ENCODE measurements at places on chromosomes 7 and 10.
A peak's percentile ranks its signal among the peaks of the same experiment; 100 is the strongest.

- H3K36me3 ChIP-seq = no peaks in the 10 kb centered on the region
- peak; percentile 18 for DNase-seq
- no peaks in the 10 kb centered on the region for H3K27me3 ChIP-seq
- peak overlapping the region; percentile 37 for H3K27ac ChIP-seq
- no peaks in the 10 kb centered on the region for H3K4me1 ChIP-seq
Observed at GRCh38 chr7:157555313-157555712, 218.5 kb downstream of the DNAJB6 start.

- no peak overlapping the region for H3K27ac ChIP-seq
- H3K36me3 ChIP-seq = no peaks in the 10 kb centered on the region
- H3K27me3 ChIP-seq = no peaks in the 10 kb centered on the region
- H3K4me1 ChIP-seq = no peaks in the 10 kb centered on the region
- no peak for DNase-seq
Observed at GRCh38 chr7:54781134-54781920, 22.3 kb upstream of the SEC61G start.

GRCh38 chr7:151900591-151900985 is 23.7 kb upstream of the PRKAG2 start:
- H3K4me3 ChIP-seq = no peak overlapping the region
- no peaks in the 10 kb centered on the region for H3K4me1 ChIP-seq
- no peaks in the 10 kb centered on the region for H3K36me3 ChIP-seq
- H3K27me3 ChIP-seq = no peaks in the 10 kb centered on the region

DNA sequence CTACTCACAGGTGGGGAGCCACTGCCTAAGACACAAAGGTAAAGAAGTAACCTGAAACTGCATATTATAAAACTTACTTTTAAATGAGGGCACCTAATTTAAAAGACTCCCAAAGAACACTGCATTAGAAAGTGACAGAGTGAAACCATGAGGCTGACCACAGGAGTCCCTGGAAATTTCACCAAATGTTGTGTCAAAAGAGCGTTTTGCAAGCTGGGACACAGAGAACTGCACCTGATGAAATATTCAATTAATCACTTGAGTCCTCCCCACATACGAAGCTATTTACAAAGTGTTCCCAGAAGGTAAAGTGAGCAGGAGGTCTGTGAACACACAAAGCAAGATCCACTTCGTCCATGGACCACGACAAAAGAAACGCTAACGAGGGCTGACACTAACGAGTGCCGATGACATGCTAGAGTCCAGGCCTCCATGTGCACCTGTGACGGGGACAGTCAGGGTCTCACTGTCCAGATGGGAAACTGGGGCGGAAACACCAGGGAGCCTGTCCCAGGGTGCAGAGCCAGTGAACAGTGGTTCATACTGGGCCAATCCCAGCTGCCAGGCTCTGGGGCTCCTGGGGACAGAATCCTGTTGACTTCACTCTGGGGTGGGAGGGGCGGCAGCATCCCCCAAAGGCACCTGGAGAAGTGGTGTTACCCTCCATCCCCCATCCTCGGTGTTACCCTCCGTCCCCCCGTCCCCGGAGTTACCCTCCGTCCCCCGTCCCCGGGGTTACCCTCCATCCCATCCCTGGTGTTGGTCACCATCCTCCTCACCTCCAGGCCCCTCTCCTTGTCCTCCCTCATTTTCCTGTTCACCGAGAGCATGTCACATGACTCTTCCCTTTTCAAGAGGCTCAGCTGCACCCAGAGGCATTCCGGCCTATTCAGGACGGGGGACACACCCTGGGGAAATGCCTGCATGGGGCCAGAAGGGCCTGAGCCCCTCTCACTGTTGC is 63.4 kb downstream of the DIP2C start:
- peaks cover 9% of the 10 kb centered on the region for H3K27me3 ChIP-seq
- H3K4me3 ChIP-seq = no peak overlapping the region
- no peaks in the 10 kb centered on the region for H3K36me3 ChIP-seq
- H3K4me1 ChIP-seq = peaks cover 9% of the 10 kb centered on the region
- DNase-seq = no peak

DNA sequence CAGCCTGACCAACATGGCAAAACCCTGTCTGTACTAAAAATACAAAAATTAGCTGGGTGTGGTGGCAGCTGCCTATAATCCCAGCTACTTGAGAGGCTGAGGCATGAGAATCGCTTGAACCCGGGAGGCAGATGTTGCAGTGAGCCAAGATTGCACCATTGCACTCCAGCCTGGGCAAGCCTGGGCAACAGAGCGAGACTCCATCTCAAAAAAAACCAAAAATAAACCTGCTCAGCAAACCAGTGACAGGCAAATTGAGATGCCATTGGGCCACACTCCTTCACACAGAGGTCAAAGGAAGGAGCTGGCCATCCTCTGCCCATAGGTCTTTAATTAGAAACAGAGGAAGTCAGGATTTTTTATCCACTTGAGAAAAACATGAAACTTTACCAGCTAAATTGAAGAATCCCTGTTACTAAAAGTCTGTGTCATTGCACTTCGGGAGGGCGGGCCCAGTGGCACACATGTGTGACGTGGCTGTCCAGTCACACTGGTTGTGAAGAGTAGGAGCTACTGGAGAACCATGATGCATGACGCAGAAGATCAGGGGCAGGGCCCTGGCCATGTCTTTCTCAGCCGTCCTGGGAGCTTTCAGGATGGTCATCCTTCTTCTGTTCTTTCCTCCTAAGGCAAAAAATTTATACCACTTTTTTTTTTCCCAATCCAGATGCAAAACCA is 118.3 kb upstream of the ZNF438 start:
- H3K4me3 ChIP-seq = no peak overlapping the region
- peaks cover 3% of the 10 kb centered on the region for H3K4me1 ChIP-seq
- no peaks in the 10 kb centered on the region for H3K36me3 ChIP-seq
- DNase-seq = no peak

DNA sequence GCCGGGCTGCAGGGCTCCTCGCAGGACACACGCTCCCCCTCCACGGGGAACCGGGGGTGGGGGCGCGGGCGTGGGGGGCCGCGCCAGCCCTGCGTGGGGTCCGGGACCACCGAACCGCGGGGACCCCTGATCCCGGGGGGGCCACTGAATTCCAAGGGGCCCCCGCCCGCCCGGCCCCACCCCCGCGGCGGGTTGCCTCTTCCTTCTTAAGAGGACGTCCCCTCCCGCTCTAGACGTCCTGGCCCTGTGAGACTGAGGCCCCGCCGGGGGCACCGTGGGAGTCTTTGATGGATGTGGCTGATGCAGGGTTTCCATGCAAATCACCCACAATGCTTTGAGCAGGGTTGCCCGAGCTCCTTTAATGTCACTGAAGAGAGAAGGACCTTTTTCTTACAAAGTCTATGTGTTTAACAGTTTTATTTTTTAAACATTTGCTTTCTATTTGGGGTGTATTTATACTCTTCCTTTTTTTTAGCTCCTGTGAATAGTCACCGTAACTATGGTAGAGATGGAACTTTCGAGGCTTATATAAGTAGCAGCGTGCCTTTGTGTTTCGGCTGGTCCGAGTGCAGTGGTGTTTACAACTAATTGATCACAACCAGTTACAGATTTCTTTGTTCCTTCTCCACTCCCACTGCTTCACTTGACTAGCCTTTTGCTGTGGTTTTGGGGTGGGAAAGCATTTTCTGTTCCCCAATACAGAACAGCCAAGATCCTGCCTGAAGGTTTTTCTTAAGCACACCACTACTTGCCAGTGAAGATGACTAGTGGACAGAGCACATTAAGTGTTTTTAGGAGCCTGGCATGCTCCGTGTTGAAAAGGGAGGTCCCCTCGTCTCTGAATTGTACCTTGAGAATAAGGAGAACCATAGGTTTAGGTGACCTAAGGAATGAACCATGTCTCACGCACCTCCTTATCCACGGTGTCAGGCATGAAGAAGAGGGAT is 44.8 kb downstream of the PDIA4 start:
- H3K4me1 ChIP-seq = peaks cover 35% of the 10 kb centered on the region
- peaks cover 7% of the 10 kb centered on the region for H3K27me3 ChIP-seq
- peak; percentile 54 for DNase-seq
- peak overlapping the region; percentile 68 for H3K4me3 ChIP-seq
- H3K36me3 ChIP-seq = no peaks in the 10 kb centered on the region

DNA sequence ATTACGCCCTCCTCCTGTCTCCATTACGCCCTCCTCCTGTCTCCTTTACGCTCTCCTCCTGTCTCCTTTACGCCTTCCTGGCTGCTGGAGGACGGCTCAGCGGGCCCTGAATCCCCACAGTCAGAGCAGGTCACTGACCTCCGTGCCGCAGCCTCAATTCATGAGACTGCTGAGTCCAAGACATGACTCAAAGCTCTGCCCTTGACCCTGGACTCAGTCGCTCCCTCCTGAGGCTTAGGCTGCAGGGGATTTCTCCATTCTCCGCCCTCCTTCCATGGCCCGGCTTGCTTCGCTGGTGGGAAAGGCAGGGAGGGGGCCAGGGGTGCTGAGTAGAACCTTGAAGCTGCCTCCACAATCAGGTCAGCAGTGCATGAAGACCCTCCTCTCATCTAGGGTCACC is 21.0 kb upstream of the FOXL3 start:
- H3K27ac ChIP-seq = no peak overlapping the region
- H3K27me3 ChIP-seq = no peaks in the 10 kb centered on the region
- H3K4me3 ChIP-seq = no peak overlapping the region

DNA sequence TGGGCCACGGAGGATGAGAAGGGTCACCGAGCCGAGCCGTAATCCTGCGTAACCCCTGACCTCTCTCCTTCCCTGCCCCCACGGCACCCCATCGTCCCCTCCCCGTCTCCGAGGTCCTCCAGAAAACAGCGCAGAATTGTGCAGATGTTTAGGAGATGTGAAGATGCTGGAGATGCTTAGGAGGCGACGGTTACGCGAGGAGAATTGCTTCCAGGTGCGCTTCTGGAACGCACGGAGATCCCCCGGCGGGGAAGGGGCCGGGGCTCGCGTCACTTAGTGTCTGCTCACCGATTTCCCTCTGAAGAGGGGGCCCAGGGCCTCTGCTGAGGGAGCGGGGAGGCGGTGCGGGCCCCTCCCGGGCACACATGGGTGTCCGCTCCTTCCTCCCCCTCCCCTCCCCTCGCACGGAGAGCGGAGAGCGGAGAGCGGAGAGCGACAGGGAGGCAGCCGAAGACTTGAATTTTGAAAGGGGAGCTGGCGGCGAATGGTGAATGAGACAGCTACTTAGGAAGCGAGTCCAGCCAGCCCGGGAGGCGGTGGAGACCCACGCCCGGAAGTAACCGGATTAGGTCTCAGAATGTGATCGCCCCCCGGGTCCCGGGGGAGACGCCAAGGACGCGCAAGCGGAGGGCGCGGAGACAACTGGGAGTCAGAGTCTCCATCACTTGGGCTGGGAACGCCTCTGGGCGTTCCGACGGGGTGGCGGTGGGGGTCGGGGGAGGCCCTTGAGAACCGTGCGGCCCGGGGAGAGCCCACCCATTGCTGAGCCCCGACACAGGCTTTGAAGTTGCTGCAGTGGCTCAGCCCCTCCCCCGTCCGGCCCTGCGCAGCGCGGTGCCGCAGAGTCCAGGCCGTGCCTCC is 8.7 kb upstream of the EN2 start:
- no peak for DNase-seq
- H3K4me3 ChIP-seq = no peak overlapping the region
- H3K36me3 ChIP-seq = no peaks in the 10 kb centered on the region
- no peak overlapping the region for H3K27ac ChIP-seq
- H3K27me3 ChIP-seq = peaks cover 74% of the 10 kb centered on the region
- peaks cover 11% of the 10 kb centered on the region for H3K4me1 ChIP-seq

DNA sequence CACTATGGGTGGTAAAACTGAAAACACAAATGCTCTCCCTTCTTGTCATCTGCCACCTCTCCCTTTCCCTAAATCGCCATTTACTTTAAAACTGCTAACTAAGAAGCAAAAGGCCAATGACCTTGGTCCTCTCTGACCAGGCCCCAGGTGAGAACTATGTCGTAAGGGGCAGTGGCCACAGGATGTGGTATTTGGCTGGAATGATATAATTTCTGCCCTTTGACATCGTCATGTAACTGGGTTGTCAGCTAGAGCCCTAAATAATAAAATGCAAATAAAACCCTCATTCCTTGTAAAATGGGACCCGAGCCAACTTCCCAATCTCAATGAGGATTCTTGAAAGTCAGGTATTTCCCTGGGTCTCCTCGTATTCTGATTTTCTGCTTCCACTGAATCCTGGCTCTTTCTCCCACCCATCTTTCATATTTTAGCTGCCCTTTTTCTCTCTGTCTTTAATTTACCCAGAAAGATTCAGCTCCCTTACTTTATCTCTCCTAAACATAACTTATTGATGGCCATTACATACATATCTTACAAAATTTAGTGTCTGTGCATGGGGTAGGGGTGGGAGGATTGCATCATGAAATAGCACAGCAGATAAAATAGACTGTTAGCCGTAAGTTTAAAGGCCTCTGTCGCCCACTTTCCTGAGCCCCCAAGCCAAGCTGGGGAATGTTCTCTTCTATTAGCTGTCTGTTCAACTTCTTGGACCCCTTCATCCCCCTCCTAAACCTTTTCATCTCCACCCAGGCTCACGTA is 3.2 kb upstream of the EEPD1 start:
- no peak overlapping the region for H3K27ac ChIP-seq
- DNase-seq = no peak
- H3K4me1 ChIP-seq = no peaks in the 10 kb centered on the region
- H3K27me3 ChIP-seq = no peaks in the 10 kb centered on the region

DNA sequence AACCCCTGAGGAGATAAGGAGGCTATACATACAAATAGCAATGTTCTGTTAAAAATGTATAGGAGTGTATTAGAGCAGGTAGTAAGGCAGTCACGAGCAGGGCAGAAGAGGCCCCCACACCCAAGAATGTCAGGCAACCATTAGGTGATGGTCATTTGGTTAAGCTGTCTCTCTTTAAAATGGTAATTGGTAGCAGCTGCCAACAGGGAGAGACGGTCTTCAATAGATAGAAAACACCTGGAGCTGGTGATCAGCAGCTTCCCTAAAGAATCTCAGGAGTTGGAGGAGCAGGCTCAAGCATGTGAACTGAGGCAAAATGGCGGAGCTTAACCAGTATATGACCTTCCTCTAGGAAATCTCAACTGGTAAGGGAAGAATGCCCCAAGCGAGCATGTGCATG is 26.4 kb upstream of the HTR5A start:
- H3K4me3 ChIP-seq = no peak overlapping the region
- no peaks in the 10 kb centered on the region for H3K27me3 ChIP-seq
- H3K27ac ChIP-seq = no peak overlapping the region
- DNase-seq = no peak
- no peaks in the 10 kb centered on the region for H3K4me1 ChIP-seq

DNA sequence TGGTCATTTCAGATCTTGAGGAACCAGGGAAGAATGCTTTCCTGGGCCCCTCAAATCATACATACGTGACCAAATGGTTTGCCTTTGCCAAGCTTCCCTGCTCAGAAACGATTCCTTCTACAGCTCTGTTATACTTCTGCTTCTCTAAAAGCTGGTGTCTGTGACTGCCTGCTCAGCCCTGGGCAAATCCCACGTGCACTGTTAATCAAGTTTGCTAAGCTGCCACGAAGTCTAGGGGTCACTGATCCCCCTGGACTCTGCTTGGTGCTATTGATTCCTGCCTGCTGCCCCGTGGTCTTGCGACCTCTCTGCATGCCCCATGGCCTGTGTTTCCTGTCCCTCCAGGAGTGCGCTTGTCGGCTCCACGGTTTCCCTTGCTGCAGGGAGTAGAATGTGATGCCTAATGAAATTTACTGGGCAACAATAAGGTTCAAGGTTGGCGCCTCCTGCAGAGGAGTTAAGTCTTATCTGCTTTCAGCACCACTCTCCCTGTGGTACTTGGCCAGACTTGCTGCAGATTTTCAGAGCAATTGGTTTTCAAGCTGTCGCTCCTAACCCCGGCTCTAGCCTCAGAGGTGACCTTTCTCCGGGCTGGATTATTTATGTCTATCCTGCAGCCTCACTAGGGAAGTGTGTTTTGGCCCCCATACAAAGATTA is 201.6 kb upstream of the FZD8 start:
- DNase-seq = peak; percentile 10
- no peaks in the 10 kb centered on the region for H3K4me1 ChIP-seq
- H3K36me3 ChIP-seq = no peaks in the 10 kb centered on the region
- H3K27me3 ChIP-seq = no peaks in the 10 kb centered on the region

GRCh38 chr10:22727663-22728062 is 13.3 kb upstream of the PIP4K2A start:
- no peak overlapping the region for H3K4me3 ChIP-seq
- H3K27ac ChIP-seq = no peak overlapping the region
- no peak for DNase-seq
- H3K4me1 ChIP-seq = no peaks in the 10 kb centered on the region
